Activated naive CD4-positive, alpha-beta T cell treated with anti-CD3 and anti-CD28 coated beads, Interleukin-2, amount 10 ng/mL, durations not matched to agents 7 days and 5 days (primary cell): ENCODE measurements at places on chromosomes 2 and 18.

- H3K4me1 ChIP-seq, result no peaks in the 10 kb centered on the region
- no peak overlapping the region for H3K4me3 ChIP-seq
- no peaks in the 10 kb centered on the region for H3K27me3 ChIP-seq
- peaks cover 5% of the 10 kb centered on the region for H3K36me3 ChIP-seq
- peak; percentile 59 for DNase-seq
These were observed 180.4 kb downstream of the MBD5 start for GRCh38 chr2:148201075-148202004.

DNA sequence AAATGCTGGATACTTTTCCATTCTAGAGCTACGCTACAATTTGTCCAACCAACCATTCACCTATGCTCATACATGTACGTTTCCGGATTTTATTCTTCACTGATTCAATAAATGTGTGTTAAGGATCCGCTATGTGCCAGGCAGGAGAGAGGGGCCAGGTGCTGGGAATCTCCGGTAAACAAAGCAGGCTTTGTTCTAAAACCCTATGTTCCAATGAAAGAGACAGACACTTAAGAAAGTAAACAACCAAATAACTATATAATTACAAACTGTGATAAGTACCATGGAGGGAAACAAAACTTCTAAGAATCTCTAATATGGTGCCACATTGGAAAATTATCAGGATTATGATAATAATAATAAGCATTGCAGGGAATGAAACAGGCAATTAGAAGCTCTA is 22.2 kb upstream of the POMC start:
- no peak overlapping the region for H3K27ac ChIP-seq
- H3K27me3 ChIP-seq, result peaks cover 25% of the 10 kb centered on the region

- no peaks in the 10 kb centered on the region for H3K36me3 ChIP-seq
- no peaks in the 10 kb centered on the region for H3K4me1 ChIP-seq
- no peaks in the 10 kb centered on the region for H3K27me3 ChIP-seq
These were observed 271.8 kb downstream of the MBD2 start for GRCh38 chr18:53952700-53953099.

DNA sequence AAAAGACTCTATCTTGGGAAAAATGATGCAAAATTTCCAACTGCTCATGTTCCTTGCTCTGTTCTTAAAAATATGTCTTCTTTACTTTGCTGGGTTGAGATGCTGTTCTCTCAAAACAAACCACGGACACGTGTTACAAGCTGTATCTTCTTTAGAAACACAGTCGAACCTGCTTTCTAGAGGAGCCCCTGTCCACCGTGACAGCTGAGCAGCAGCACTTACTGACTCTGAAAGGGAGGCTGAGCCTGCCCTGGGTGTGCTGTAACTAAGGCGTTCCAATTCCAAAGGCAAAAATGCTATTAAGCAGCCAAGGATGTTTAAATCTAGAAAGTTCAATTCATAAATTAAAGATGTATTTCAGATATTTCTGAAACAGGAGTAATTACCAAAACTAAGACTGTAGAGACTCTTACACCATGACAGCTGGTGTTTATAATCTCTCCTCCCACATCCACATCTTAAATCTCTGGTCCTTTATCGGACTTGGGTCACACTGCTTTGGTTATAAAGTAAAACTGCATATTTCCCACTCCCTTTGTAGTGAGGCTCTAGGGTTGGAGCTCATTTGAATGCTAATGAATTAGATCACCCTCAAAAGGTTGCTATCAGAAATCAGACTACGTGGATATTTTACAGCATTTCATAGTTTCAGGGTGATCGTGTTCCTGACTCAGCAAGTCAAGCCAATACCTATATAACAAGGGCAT is 281.2 kb upstream of the LYPD1 start:
- no peaks in the 10 kb centered on the region for H3K27me3 ChIP-seq
- H3K36me3 ChIP-seq, result no peaks in the 10 kb centered on the region
- no peak overlapping the region for H3K4me3 ChIP-seq
- DNase-seq, result no peak
- no peaks in the 10 kb centered on the region for H3K4me1 ChIP-seq

DNA sequence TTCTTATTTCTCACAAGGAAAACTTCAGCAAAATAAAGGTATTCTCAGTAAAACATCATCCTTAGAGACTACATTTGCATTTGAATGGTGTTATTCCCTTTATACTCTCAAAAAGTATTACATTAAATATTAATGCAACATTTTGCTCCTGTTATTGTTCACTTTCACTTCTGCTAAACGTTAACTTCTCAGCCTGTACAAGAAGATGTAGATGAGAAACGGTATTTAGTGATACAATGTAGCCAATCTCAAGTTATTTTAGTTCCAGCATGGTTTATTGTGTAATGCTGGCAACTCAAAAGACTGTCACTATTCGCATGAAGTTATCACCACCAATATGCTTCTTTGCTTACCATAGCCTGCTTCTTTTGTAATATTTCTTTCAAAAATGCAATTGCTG is 514.1 kb downstream of the CPS1 start:
- no peaks in the 10 kb centered on the region for H3K4me1 ChIP-seq
- H3K36me3 ChIP-seq, result no peaks in the 10 kb centered on the region
- no peak overlapping the region for H3K27ac ChIP-seq
- no peak for DNase-seq
- no peak overlapping the region for H3K4me3 ChIP-seq
- no peaks in the 10 kb centered on the region for H3K27me3 ChIP-seq

DNA sequence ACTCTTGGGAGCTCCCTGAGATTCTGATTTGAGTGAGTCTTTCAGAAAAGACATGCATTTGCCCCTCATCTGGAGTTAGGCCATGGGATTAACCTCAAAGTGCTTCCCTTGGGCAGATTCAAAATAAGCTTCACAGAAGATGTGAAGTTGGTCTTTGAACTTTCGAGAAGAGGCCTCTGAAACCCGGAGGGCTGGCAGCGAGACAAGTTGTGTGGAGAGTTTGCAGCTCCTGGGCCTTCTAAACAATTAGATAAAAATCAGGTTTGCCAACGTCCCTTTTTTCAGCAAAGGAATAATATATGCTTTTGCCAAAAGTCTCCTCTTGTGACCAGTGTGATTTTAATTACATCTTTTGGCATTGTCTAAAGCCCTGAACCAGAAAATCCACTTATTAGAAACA is 489.7 kb downstream of the SOX11 start:
- H3K4me3 ChIP-seq, result no peak overlapping the region
- no peaks in the 10 kb centered on the region for H3K27me3 ChIP-seq
- no peaks in the 10 kb centered on the region for H3K4me1 ChIP-seq

DNA sequence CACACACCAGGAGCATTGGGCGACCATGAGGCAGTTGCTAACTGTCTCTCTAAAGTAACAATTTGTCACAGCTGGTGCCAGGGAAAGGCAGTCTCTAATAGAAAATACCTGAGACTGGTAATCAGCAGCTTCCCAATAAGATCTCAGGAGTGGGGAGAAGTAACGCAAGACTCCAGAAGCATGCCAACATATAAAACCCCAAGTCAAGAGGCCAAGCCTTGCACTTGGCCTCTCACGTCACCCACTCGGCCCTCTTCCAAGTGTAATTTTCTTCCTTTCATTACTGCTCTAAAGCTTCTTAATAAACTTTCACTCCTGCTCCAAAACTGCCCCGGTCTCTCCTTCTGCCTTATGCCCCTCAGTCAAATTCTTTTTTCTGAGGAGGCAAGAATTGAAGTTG is 455.6 kb upstream of the ACVR2A start:
- no peak for DNase-seq
- H3K4me3 ChIP-seq, result no peak overlapping the region
- no peaks in the 10 kb centered on the region for H3K4me1 ChIP-seq
- no peak overlapping the region for H3K27ac ChIP-seq
- H3K27me3 ChIP-seq, result peaks cover 17% of the 10 kb centered on the region
- peaks cover 2% of the 10 kb centered on the region for H3K36me3 ChIP-seq

DNA sequence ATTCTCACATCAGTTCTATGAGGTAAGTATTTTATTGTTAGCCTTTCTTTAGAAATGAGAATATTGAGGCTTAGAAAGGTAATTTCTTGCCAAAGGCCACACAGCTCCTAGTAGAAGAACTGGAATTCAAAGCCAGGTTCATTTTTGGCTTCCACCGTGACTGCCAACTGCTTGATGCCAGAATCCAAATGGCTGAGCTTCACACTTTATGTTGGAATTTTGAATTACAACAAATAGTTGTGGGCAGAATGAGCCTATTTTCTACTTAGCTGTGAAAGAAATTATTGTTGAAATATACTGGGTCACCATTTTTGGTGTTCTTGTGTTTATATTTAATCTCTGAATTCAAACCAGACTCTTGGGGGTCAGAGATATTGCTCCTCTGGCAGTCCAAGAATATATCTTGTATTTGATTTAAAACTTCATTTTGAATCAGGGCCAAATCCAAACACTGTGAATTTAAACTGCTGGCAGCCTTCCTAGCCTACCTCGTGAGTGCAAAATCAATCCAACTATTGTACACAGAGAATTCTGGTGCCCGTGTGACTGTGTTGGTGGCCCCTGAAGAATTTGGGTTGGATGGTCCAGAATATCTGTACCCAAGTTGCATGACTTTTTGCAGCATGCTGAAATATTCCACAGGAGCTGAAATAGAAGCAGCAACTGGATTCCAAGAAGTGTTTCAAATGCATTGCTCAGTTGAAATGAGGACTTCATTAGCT is 35.6 kb upstream of the LPIN1 start:
- H3K4me3 ChIP-seq, result no peak overlapping the region
- DNase-seq, result no peak
- no peak overlapping the region for H3K27ac ChIP-seq
- no peaks in the 10 kb centered on the region for H3K4me1 ChIP-seq
- H3K27me3 ChIP-seq, result peaks cover 33% of the 10 kb centered on the region

GRCh38 chr2:41042343-41042742 is 590.5 kb upstream of the SLC8A1 start:
- no peak overlapping the region for H3K4me3 ChIP-seq
- no peak for DNase-seq
- no peak overlapping the region for H3K27ac ChIP-seq
- no peaks in the 10 kb centered on the region for H3K27me3 ChIP-seq
- no peaks in the 10 kb centered on the region for H3K4me1 ChIP-seq

DNA sequence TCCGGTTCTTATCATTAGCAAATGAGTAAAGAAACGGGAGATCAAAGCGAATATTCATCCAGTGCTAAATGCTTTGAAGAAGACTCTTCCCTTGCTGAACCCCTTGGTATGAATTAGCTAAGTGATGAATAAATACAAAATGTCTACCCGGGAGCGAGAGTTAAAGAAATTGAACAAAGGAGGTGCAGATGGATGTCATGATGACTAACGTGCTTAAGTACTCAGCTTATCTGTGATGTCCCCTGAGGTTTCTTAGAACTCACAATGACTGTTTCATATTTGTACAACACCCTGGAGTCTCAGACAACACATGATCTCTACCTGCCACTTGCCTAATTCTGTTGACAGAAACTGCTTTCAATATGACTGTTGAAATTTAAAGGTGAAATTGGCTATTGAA is 148.5 kb downstream of the TMEM200C start:
- no peaks in the 10 kb centered on the region for H3K36me3 ChIP-seq
- no peak overlapping the region for H3K4me3 ChIP-seq
- no peaks in the 10 kb centered on the region for H3K4me1 ChIP-seq

DNA sequence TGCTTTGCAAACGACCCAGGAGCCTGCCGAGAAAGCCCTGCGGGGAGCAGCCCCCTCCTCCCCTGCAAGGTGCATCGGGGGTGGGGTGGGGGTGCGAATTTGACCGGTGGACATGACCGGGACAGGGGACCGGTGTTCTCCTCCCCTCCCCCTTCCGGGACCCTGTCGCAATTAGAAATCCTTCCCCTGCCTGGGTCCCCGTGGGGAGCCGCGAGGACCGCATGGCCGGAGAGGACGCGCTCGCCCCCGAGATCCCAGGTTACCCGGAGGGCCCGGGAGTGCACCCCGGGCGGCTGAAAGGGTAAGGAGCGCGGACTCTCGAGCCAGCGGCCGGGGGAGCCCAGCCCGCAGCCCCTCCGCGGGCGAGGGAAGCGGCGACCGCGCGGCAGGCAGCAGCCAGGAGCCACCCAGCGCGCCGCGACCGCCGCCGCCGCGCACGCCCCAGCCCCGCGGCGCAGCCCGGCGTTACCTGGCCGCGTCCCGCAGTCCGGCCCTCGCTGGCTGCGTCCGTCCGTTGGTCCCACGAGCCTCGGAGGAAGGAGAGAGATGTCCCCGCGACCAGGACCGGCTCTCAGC is 482 bp downstream of the DLGAP1 start:
- H3K4me1 ChIP-seq, result peaks cover 4% of the 10 kb centered on the region
- peaks cover 33% of the 10 kb centered on the region for H3K27me3 ChIP-seq
- H3K4me3 ChIP-seq, result no peak overlapping the region
- no peak overlapping the region for H3K27ac ChIP-seq
- no peak for DNase-seq
- H3K36me3 ChIP-seq, result peaks cover 4% of the 10 kb centered on the region

- no peaks in the 10 kb centered on the region for H3K4me1 ChIP-seq
- H3K4me3 ChIP-seq, result no peak overlapping the region
- no peak for DNase-seq
- no peaks in the 10 kb centered on the region for H3K36me3 ChIP-seq
These were observed 176.6 kb upstream of the TACR1 start for GRCh38 chr2:75375646-75376582.

DNA sequence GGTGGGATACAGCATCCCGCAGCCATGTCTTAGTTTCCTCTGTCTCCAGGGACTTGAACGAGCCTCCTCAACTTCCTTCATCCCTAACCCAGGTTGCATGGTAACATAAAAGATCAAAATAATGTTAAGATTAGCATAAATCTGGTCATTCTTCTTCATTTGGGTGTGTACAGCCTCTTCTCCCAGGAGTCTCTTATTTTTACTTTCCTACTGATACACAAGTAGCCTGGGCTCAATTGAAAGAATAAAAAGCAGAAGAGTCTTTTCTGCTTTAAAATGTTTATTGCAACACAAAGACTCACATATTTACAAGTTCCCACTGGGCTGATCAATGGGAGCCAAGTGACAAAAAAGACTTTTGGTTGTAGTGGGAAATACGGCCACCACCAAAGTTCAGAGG is 137.9 kb upstream of the PID1 start:
- DNase-seq, result no peak
- no peaks in the 10 kb centered on the region for H3K36me3 ChIP-seq
- H3K4me3 ChIP-seq, result no peak overlapping the region
- H3K27me3 ChIP-seq, result no peaks in the 10 kb centered on the region
- H3K4me1 ChIP-seq, result no peaks in the 10 kb centered on the region

DNA sequence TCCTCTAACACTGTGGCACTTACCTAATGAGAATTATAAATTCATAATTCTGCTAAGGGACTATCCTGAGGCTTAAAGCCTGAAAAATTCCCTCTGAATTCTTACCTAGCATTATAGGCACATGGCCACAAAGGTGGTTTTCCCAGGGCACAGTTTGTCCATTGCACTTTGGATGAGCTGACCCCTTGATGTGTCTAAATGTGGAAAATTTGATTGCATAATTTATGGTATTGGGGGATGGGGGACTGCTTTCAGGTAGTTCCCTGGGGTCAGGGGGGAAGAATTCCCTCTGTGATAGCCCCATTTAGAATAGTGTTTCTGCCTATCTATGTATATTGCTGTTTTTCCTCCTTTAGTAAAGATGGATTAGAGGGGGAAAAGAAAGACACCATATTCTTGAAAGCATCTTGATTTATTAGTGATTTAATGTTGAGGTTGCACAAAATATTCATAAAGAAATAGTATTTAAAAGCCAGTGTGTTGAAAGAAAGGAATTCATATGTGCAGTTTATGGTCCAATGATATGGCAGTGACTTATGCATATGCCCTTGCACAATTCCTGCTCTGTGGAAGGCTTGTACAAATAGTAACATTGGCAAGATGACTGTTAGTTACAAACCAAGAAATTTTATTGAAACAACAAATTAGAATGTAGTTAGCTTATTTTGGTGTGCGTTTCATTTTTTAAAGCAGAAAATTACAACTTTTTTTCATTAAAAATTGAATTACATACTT is 8.7 kb upstream of the HTR2B start:
- no peak overlapping the region for H3K27ac ChIP-seq
- DNase-seq, result no peak
- H3K36me3 ChIP-seq, result peaks cover 3% of the 10 kb centered on the region

- H3K27me3 ChIP-seq, result peaks cover 4% of the 10 kb centered on the region
- peaks cover 22% of the 10 kb centered on the region for H3K4me1 ChIP-seq
- H3K36me3 ChIP-seq, result peaks cover 14% of the 10 kb centered on the region
These were observed 4.5 kb upstream of the XRCC5 start for GRCh38 chr2:216104691-216105090.
